ENCODE measurements at places on chromosomes 1 and 21. TPM values are rescaled to one million over a fixed set of nuclear protein-coding genes. Genes with fewer than 3 reads are reported as not detected.

LMX1A gene
- not detected for total RNA-seq

CFHR5 gene
- total RNA-seq = not detected

NES gene
- total RNA-seq = not detected

DNA sequence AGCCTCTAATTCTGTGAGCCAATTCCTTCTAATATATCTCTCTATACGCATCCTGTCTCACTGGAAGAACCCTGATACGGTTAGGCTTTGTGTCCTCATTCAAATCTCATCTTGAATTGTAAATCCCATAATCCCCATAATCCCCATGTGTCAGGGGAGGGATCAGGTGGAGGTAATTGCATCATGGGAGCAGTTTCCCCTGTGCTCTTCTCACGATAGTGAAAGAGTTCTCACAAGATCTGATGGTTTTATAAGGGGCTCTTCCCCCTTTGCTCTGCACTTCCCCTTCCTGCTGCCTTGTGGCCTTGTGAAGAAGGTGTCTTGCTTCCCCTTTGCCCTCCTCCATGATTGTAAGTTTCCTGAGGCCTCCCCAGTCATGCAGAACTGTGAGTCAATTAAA lies 116.1 kb downstream of the MRPS6 start:
- no peaks in the 10 kb centered on the region for H3K36me3 ChIP-seq
- peaks cover 10% of the 10 kb centered on the region for H3K4me1 ChIP-seq
- H3K27me3 ChIP-seq = no peaks in the 10 kb centered on the region
- H3K27ac ChIP-seq = no peak overlapping the region

GRCh38 chr1:91555821-91556531 lies 55.3 kb downstream of the CDC7 start:
- no peaks in the 10 kb centered on the region for H3K27me3 ChIP-seq
- peak; percentile 45 for DNase-seq
- H3K4me3 ChIP-seq = peak overlapping the region; percentile 8
- peaks cover 93% of the 10 kb centered on the region for H3K4me1 ChIP-seq
- H3K36me3 ChIP-seq = no peaks in the 10 kb centered on the region

DNA sequence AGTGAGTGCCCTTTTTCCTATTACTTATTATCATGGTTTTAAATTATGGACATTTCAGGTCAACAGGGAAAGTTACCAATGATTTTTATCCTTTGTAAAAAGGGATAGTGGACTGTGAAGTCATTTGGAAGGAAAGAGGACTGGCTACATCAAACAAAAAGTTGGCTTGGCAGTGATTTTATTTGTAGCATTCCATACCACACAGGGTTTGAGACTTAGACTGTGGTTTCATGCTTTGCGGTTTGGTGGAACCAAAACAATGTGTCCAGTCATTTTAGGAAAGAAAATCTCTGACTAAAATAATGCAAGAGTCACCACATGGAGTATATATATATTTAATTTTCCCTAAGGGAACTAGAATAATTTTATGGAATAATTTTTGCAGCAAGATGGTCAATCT lies 239.5 kb downstream of the HMCN1 start:
- H3K36me3 ChIP-seq = no peaks in the 10 kb centered on the region
- H3K27me3 ChIP-seq = no peaks in the 10 kb centered on the region
- DNase-seq = no peak
- H3K27ac ChIP-seq = no peak overlapping the region
- no peak overlapping the region for H3K4me3 ChIP-seq

DNA sequence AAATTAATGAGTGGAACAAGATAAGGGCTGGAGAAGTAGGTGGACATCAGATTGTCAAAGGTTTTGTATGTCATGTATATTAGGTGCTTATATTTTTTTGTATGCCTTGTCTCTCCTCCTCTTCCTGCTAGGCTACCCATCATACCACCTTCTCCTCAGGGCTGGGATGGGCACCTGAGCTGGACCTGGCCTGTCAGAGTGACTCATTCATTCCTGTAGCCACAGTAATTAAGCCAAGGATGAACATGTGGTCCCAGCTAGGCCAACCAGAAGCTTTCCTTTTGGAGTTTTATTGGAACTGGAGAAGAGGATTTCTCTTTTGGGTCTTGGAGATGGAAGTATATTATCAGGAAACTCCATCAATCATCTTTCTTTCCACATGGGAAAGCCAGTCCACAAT lies 21.2 kb downstream of the PTGS2 start:
- no peak for DNase-seq
- H3K4me1 ChIP-seq = no peaks in the 10 kb centered on the region
- H3K36me3 ChIP-seq = no peaks in the 10 kb centered on the region
- H3K27ac ChIP-seq = no peak overlapping the region
- H3K4me3 ChIP-seq = no peak overlapping the region
- no peaks in the 10 kb centered on the region for H3K27me3 ChIP-seq

INSRR gene
- total RNA-seq = 0.07 TPM

TCHH gene
- 0.11 TPM for total RNA-seq

GRCh38 chr1:71490432-71490831 lies 409.6 kb upstream of the ZRANB2 start:
- no peaks in the 10 kb centered on the region for H3K4me1 ChIP-seq
- H3K4me3 ChIP-seq = no peak overlapping the region
- no peaks in the 10 kb centered on the region for H3K27me3 ChIP-seq

DNA sequence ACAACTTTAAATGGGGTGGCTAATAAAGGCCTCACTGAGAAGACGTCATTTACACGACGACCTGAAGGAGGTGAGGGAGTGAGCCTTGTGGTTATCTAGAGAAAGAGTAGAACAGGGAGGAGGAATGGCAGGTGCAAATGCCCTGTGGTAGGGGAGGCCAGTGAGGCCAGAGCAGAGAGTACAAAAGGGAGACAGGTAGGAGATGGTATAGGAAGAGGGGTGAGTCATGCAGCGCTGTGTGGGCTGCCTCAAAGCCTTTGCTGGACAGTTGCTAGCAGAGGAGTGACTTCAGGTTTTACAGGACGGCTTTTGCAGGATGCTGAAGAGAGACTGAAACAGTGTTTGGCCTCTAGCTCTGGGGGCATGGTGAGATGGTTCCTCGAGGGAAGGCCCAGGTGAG lies 116.0 kb downstream of the IER5 start:
- DNase-seq = no peak
- no peaks in the 10 kb centered on the region for H3K36me3 ChIP-seq

PAPPA2 gene
- 0.29 TPM for total RNA-seq

DNA sequence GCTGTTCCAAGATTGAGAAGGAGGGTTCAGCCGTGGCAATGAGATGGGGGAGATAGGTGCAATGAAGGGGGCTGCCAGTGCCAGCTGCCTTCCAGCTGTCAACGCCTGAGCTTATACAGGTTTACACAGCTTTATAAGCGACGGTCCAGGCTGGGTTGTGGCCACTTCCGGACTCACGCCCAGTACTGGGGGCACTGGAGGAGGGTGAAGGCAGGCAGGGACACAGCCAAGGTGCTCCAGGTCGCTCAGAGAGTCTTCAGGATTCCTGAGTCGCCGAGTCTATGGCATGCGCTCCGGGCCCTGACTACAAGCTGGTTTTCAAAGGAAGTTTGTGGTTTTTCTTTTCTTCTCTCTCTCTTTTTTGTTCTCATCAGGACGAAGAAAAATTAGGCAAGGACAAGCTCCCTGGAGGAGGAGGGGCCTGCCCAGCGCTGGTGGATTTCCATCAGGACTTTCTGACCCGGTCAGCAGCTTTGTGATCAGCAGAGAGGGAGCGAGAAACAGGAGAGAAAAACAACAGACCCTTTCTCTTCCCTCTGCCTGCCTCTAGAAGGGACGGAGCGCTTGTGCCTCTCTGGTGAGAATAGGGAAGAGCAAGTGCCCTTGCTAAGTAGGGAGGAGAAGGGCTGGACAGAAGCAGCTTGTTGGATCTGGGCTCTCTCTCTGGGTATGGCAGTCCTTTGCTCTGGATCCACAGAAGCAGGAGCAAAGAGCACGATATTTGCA lies at the start of gene MINDY1:
Gene MINDY1 (minus strand): TSS at position 576 of the 726 bp plus-strand sequence. CDS start 4,285 bp downstream, outside the sequence.
- no peak for DNase-seq
- peak within 1 kb of the TSS; percentile 77 for H3K4me3 ChIP-seq
- H3K36me3 ChIP-seq = peaks cover 4% of the 10 kb centered on the region
- peaks cover 78% of the 10 kb centered on the region for H3K4me1 ChIP-seq

- DNase-seq = no peak
- H3K4me3 ChIP-seq = no peak overlapping the region
- no peaks in the 10 kb centered on the region for H3K27me3 ChIP-seq
- no peak overlapping the region for H3K27ac ChIP-seq
These were observed 15.5 kb upstream of the CNN3 start for GRCh38 chr1:94942171-94943128.

AMY1C gene
- total RNA-seq = not detected

DNA sequence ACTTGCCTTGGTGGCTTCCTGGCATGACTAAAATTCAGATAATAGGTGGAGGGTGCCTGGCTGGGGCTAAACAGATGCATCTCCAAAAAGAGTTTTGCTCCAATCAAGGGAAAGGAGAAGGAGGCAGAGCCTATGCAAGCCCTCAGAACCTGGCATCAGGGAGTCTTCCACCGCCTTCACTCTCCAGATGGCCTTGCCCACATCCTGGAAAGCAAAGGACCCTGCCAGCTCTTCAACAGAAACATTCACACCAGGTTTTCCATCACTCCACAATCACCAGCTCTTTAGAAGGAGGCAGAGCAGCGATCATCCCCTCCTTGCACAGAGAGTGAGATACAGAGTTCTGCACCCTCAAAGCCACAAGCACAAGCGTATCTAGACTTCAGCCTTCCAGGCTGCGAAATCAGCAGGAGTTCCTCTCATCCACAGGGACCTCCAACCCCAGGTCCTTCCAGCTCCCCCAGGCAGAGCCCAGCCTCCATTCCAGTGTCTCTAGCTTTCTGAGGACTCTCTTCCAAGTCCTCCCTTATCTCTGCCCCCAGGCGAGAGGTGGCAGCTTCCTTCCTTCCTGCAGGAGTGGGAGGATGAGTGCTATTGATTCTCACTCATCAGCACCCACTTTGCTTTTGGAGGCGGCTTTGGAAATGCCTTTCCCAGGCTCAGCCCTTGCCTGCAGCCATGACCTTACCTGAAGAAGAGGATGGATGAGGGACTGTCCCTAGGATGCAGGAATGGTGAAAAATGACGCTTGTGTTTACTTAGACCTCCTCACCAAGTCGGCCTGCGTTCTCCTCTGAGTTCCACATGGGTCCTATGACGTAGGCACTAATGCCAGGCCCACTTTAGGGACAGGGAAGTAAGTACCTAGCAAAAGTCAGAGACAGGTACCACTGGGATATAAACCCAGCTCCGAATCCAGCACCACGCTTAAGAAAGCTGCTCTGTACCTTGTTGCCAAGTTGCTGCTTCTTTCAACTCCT lies 75.4 kb downstream of the RIPK4 start:
- H3K4me1 ChIP-seq = no peaks in the 10 kb centered on the region
- no peaks in the 10 kb centered on the region for H3K36me3 ChIP-seq
- no peak overlapping the region for H3K27ac ChIP-seq
- no peaks in the 10 kb centered on the region for H3K27me3 ChIP-seq

FAM163A gene
- total RNA-seq = not detected

LCE4A gene
- not detected for total RNA-seq

- no peak overlapping the region for H3K27ac ChIP-seq
- no peak overlapping the region for H3K4me3 ChIP-seq
- DNase-seq = no peak
- no peaks in the 10 kb centered on the region for H3K36me3 ChIP-seq
- H3K4me1 ChIP-seq = no peaks in the 10 kb centered on the region
These were observed 70.5 kb downstream of the STUM start for GRCh38 chr1:226619031-226619430.

DNA sequence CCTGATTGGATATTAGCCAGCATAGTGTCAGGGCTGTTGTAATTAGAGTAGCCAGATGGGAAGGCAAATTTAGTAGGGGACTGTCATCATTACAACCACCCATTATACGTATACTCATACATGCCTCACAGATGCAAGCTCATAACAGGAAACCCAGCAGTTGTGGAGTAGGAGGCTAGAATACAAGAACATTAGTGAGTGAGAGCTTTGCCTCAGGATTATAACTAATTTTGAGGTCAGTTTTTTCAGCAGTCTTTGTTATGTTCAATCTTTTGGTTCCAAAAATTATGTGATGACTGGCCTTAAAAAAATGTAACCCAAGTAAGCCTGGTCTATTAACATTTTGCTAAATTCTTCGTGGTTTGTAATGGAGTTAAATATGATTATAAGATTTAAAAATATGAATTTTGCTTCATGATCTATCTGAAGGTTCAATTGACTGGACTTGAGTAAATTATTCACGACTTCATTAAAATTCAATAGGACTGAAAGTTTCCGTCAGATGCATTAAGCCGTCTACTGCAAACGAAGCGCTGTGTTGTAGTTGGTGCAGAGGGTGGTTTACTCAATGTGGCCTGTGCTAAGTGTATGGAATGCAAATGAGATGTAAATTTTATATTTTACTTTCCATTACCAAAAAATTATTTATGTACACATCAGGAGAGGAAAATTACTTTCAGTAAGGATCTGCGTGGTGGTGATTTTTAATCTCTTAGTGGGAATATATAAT lies 48.8 kb downstream of the KCNK1 start:
- no peak overlapping the region for H3K27ac ChIP-seq
- no peak for DNase-seq
- H3K4me3 ChIP-seq = no peak overlapping the region
- no peaks in the 10 kb centered on the region for H3K36me3 ChIP-seq

- no peak overlapping the region for H3K4me3 ChIP-seq
- no peak overlapping the region for H3K27ac ChIP-seq
- no peaks in the 10 kb centered on the region for H3K36me3 ChIP-seq
- no peaks in the 10 kb centered on the region for H3K27me3 ChIP-seq
- H3K4me1 ChIP-seq = no peaks in the 10 kb centered on the region
- DNase-seq = no peak
These were observed 178.1 kb upstream of the NFIA start for GRCh38 chr1:60904099-60904851.

CFH gene
- total RNA-seq = 1.1 TPM

GRCh38 chr1:152347116-152347728 lies 12.6 kb downstream of the FLG2 start:
- H3K27ac ChIP-seq = no peak overlapping the region
- H3K27me3 ChIP-seq = no peaks in the 10 kb centered on the region
- H3K4me1 ChIP-seq = no peaks in the 10 kb centered on the region
- no peak overlapping the region for H3K4me3 ChIP-seq
- H3K36me3 ChIP-seq = no peaks in the 10 kb centered on the region

DNA sequence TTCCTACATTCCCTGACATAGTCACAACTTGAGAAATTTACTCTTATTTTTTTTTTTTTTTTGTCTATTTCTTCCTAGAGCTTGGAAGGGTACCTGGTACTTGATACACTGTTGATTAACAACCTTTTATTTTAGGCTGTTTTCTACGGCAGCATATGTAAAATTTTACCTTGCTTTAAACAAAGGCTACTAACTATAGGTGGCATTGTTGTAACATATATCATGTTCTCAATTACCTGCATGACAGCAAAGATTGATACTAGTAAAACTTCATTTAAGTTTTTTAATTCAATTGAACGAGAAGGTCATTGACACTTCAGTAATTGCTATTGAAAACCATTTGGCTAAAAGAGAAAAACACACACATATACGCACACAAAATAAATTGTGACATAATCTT lies 238.3 kb upstream of the ESRRG start:
- H3K4me3 ChIP-seq = no peak overlapping the region
- H3K27ac ChIP-seq = no peak overlapping the region
- no peaks in the 10 kb centered on the region for H3K36me3 ChIP-seq
- DNase-seq = no peak
- H3K27me3 ChIP-seq = no peaks in the 10 kb centered on the region

CRYAA gene
- total RNA-seq = not detected

- no peaks in the 10 kb centered on the region for H3K36me3 ChIP-seq
- H3K4me1 ChIP-seq = peaks cover 45% of the 10 kb centered on the region
- H3K27ac ChIP-seq = no peak overlapping the region
- no peak overlapping the region for H3K4me3 ChIP-seq
- no peak for DNase-seq
These were observed 15.9 kb upstream of the RAB4A start for GRCh38 chr1:229254910-229255541.

GRCh38 chr1:147822292-147822691 lies 61.9 kb upstream of the GJA5 start:
- no peak overlapping the region for H3K4me3 ChIP-seq
- H3K27me3 ChIP-seq = no peaks in the 10 kb centered on the region
- no peaks in the 10 kb centered on the region for H3K36me3 ChIP-seq

GRCh38 chr1:22799971-22800370 lies 89.3 kb downstream of the EPHB2 start:
- no peak overlapping the region for H3K27ac ChIP-seq
- no peaks in the 10 kb centered on the region for H3K4me1 ChIP-seq
- no peak overlapping the region for H3K4me3 ChIP-seq
